PC-9 (cell line): ENCODE measurements at places on chromosomes 2 and 18.
A peak's percentile ranks its signal among the peaks of the same experiment; 100 is the strongest.

DNA sequence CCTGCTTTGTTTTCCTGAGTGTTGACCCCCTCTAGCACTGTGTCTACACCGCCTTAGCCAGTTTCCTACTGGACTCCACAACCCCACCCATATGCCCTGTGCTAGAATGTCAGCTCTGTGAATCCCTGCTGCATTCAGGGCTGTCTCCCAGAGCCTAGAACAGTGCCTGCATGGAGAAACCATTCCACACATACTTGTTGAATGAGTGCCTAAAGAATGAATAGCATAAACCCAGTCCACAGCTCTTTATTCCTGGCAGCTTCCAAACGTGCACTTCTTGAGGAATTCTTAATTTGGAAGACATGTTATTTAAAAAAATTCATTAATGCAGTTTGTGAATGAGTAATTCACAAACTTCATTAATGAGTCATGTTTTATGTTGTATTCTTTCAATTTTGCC is 6.5 kb upstream of the NAPG start:
- DNase-seq, result no peak

- DNase-seq, result no peak
Measured at GRCh38 chr2:171404261-171404660, 29.5 kb downstream of the METTL8 start.

DNA sequence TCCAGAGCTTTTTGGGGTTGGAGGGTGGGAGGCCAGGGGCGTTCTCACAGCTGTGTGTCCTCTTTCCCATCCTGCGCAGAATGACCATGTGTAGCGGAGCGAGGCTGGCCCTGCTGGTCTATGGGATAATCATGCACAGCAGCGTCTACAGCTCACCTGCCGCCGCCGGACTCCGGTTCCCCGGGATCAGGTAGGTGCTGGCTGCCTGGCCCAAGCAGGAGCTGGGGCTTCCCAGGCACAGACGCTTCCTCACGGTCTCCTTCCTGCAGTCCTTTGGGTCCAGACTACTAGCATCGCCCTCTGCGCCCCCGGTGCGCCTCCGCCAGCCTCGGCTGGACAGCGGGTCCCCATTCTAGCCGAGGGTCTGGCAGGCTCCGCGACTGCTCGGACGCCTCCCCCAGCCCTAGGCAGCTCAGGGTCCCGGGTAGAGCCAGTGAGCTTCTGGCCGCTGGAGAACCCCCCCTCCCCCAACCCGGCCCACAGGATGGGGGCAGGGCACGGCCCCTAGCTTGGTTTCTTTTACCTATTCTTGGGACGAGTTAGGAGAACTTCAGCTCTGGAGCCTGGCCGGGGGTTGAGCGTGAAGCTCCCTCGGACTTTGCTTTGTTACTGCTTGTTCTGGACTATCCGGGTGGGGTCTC is 756 bp downstream of the ADCYAP1 start:
- no peak for DNase-seq

DNA sequence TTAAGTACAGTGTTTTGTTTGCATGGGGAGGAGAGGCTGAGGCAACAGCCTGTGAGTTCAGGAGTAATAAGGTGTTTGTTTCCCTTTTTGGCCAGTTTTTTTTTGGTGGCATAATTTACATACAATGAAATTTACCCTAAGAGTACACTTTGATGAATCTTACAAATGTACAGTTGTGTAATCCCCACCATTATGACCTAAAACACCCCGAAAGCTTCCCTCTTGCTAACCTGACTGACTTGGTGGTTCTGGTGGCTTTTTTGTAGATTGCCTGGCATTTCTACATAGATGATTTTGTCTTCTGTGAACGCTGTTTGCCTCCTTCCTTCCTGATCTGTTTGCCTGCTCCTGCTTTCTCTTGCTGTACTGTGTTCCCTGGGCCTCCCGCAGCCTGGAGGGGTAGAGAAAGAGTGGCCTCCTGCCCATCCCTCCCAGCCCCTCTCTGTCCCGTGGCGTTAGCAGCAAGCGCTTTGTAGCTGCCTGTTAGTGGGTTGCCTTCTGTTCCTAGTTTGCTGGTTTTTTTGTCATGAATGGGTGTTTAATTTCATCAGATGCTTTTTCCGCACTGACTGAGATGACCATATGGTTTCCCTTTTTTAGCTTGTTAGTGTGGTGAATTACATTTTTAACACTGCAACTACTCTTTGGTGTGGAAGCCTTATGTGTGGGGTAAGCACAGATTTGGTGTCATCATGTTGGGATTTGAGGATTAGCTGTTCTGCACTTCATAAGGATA is 32.1 kb downstream of the ASAP2 start:
- no peak for DNase-seq

- no peak for DNase-seq
Measured at GRCh38 chr2:191703079-191703725, 25.3 kb downstream of the NABP1 start.

DNA sequence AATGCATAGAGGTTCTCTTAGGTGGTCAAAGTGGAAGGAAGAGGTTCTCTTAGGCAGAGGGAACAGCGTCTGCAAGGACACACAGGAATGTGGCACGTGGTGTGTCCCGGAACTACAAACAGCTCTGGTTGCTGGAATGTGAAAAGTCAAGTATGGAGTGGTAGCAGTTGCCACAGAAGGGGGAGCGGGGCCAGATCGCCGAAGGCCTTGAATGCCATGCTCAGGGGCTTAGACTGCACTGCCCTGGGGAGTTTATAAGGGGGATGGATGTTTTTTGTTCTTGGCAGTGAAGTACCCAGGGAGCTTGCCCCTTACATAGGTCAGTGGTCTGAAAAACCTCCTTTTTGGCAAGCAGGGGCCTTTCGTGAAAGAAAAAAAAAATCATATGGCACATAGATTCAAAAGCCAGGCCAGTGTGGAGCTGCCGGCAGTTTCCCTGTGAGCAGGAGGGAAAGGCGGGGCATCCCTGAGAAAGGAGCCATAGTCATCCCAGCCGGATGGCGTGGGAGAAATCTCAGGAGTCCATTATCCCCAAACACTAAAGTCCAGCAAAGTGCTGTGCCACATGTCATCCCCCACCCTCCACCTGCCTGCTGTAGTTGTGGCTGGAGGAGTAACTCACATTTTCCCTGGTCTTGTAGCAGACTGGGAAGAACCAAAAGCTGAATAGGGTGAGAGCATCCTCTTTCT is 45.4 kb downstream of the GORASP2 start:
- DNase-seq, result peak; percentile 29

GRCh38 chr2:86392873-86393518 is 48.2 kb upstream of the KDM3A start:
- no peak for DNase-seq

GRCh38 chr2:21256006-21256405 is 132.2 kb downstream of the TDRD15 start:
- no peak for DNase-seq

DNA sequence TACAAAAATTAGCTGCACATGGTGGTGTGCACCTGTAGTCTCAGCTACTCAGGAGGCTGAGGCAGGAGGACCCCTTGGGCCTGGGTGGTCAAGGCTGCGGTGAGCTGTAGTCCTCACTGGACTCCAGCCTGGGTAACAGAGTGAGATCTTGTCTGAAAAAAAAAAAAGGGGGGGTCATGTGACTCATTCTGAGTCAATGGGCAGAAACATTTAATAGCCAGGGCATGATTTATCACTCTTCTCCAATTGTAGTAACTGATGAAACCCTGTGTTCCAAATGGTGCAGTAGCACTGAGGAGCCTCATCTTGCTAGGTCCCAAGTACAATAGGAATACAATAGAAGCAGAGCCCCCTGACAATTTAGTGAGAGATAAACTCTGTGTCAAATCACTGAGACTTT is 78.9 kb upstream of the CCDC68 start:
- DNase-seq, result no peak

- DNase-seq, result no peak
Measured at GRCh38 chr2:240187989-240188590, 47.6 kb upstream of the OTOS start.

DNA sequence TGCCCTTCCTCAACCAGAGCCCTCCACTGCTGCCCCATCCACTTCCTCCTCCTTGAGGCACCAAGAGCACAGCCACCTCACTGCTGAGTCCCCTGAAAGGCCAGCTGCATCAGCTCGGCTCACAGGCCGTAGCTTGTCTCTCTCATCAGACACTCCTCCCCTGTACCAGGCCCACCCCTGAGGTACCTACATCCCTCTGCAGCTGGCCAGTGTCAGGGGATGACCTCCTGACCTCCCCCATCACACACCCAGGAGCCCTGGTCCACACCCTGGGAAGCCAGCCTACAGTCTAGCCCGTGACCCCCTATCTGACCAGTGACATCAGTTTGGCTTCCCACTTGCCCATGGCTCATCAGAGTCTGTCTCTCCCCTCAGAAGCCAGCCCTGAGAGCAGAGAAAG is 205.6 kb downstream of the TNS1 start:
- DNase-seq, result no peak

DNA sequence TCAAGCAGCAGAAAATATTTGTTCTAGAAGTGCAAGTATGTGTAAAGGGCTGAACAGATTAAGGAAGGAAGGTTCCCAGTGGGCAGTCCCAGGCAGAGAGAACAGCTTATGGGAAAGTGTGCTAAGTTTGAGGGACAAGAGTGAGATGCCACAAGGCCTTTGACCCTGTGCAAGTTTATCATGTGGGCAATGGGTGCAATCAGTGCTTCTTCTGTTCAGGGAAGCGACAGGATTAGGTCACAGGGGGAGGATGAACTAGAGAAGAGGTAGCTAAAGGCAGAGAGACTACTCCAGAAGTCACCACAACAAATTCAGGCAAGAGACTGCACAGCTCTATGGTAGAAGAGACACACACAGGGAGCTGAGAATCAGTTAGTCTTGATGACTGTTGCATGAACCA is 44.3 kb downstream of the LPIN2 start:
- no peak for DNase-seq
